Naive thymus-derived CD8-positive, alpha-beta T cell (primary cell): ENCODE measurements at places on chromosomes 1 and 21. TPM values are rescaled to one million over a fixed set of nuclear protein-coding genes. Genes with fewer than 3 reads are reported as not detected.

The MMP23B gene
- 6.1 TPM for total RNA-seq

The LCE1F gene
- total RNA-seq = not detected

The PDPN gene
- not detected for total RNA-seq

GRCh38 chr1:56286506-56286905 is 292.9 kb downstream of the PLPP3 start:
- no peak for DNase-seq

- DNase-seq = no peak
Measured at GRCh38 chr1:12152113-12152891, 14.5 kb upstream of the TNFRSF1B start.

- DNase-seq = no peak
Measured at GRCh38 chr1:221394011-221394544, 347.8 kb downstream of the DUSP10 start.
